Breast epithelium (tissue), 4 donors: ENCODE measurements at places on chromosomes 3 and 15. TPM values are rescaled to one million over a fixed set of nuclear protein-coding genes. Genes with fewer than 3 reads are reported as not detected.

- no peak for DNase-seq
These were observed 35.2 kb upstream of the CTDSPL start for GRCh38 chr3:37826502-37826901.

- no peak for DNase-seq
These were observed 11.0 kb downstream of the POMGNT2 start for GRCh38 chr3:43094851-43095250.

DNA sequence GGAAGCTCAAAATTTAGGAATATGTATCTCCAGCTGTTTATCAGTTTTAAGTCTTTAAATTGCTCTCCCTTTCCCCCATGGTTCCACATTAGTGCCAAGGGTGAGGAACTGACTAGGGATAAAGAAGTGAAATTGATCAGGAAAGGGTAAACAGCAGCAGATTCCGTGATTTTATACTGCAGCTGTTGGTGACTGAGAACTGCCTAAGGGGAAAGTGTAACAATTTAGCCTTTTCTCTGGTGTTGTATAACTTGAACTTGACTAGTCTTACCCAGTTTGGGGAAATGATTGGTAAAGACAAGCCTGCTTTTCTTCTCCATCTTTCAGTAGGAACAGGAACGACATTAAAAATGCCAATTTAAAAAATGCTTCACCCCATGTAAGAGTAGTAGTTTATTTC lies 5.0 kb downstream of the SPRED1 start:
- DNase-seq = no peak

GRCh38 chr3:100480081-100480480 lies 12.3 kb upstream of the TMEM45A start:
- no peak for DNase-seq

GRCh38 chr3:181572432-181572831 lies 139.3 kb upstream of the SOX2 start:
- no peak for DNase-seq

DNA sequence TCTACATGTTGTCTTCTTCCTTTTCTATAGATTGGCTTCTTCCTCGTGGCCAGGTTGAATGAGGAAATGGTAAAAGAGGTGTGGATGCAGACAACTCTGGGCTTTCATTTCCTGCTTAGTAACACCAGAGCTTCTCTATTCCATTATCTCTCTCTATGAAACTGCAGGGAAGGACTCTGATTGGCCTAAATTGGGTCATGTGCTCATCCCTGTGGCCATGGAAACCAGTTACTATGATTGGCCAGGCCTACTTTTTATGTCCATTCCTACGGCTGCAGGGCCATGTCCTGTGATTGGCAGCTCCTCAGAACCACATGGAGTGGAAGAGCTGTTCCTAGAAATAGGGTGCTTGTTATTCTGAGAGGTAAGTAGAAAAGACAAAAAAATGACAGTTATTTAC lies 486.9 kb upstream of the ADAMTS9 start:
- DNase-seq = no peak

- DNase-seq = no peak
These were observed 38.3 kb downstream of the PIK3CA start for GRCh38 chr3:179186426-179186825.

- no peak for DNase-seq
These were observed 491.1 kb downstream of the FHIT start for GRCh38 chr3:60760145-60760544.

Gene GHSR
- not detected for total RNA-seq

GRCh38 chr15:58758141-58758540 lies 8.6 kb upstream of the ADAM10 start:
- no peak for DNase-seq

Gene IP6K2
- 185 TPM for total RNA-seq

Gene CHRFAM7A
- total RNA-seq = 3.3 TPM

- DNase-seq = no peak
These were observed 116.6 kb upstream of the NR2F2 start for GRCh38 chr15:96213896-96214295.

GRCh38 chr3:10193692-10194327 lies 29.1 kb downstream of the IRAK2 start:
- no peak for DNase-seq

Gene RTP1
- total RNA-seq = not detected

- DNase-seq = no peak
These were observed 2.2 kb upstream of the SLC12A8 start for GRCh38 chr3:125214738-125215137.

Gene CORO2B
- 2.9 TPM for total RNA-seq
